ENCODE measurements at places on chromosomes 1 and 21.
A peak's percentile ranks its signal among the peaks of the same experiment; 100 is the strongest.

- DNase-seq: peak; percentile 90
Observed at GRCh38 chr1:155320661-155321617, at the start of gene RUSC1. RUSC1 (plus strand) TSS chr1:155320894; CDS start chr1:155321774, 880 bp downstream.

GRCh38 chr1:186782791-186783190 lies 46.0 kb upstream of the PLA2G4A start:
- no peak for DNase-seq

GRCh38 chr1:30888391-30888790 lies 20.2 kb downstream of the SDC3 start:
- no peak for DNase-seq

GRCh38 chr1:155466996-155467395 lies 95.6 kb downstream of the ASH1L start:
- DNase-seq: no peak

GRCh38 chr1:82391712-82392111 lies 591.0 kb downstream of the ADGRL2 start:
- no peak for DNase-seq

- DNase-seq: no peak
Observed at GRCh38 chr1:43743206-43743605, 35.9 kb downstream of the ST3GAL3 start.

DNA sequence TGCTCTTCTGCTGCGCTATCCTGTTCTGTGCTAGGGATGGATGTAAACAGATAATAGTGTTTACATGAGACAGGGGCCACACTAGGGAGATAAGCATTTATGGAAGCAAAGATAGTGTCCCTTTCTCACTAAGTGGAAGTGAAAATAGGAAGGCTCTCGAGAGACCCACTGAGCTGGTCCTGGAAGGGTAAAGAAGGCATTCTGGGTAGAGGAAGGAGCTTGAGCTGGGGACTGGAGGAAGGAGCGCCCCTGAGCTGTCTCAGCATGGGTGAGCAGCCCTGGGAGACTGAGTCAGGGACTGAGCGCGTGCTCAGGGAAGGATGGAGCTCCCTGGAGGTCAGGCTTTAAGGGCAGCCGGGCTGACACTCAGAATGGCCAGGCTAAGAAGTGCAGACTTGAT lies 93.3 kb downstream of the IGSF21 start:
- DNase-seq: no peak

- no peak for DNase-seq
Observed at GRCh38 chr1:215160351-215160750, 77.8 kb downstream of the KCNK2 start.

GRCh38 chr1:154325583-154326545 lies 539 bp downstream of the ATP8B2 start:
- peak; percentile 92 for DNase-seq

DNA sequence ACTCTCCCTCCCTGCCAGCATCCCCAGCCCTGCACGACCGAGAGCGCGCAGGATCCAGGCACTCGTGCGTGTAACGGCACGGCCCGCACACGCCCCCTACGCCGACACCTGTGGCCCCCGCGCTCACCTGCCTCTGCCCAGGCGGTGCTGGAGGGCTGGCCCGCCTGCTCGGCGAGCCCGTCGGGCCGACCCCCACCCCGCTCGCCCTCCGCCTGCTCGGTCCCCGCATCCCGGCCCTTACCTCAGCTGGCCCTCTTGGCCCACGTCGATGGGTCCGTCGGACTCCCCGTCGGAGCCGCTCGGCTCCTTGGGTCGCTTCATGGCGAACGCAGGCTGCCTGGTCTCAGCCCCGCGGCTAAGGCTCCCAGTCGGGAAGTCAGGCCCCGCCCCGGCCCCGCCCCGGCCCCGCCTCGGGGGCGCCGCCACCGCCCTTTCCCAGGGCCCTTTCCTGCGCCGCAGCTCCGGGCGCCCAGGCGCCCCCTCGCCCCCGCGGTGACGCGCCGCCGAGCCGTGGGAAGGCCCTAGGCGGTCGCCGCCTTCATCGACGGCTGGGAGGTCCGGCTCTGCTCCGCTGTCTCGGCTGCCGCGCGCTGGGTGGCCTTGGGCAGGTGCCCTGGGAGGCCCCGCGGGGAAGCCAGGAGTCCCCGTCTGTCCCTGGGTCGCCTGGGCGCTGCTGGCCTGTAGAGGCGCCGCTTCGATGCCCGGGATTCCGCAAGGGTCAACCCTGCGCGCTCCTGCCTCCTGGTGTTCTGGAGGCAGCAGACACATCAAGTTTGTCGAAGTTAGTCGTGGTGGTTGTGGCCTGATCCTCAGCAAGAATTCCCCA lies at the start of gene HEYL:
HEYL (minus strand) TSS at position 339 of the 826 bp plus-strand sequence; CDS start at position 321, 18 bp downstream.
- peak; percentile 91 for DNase-seq

DNA sequence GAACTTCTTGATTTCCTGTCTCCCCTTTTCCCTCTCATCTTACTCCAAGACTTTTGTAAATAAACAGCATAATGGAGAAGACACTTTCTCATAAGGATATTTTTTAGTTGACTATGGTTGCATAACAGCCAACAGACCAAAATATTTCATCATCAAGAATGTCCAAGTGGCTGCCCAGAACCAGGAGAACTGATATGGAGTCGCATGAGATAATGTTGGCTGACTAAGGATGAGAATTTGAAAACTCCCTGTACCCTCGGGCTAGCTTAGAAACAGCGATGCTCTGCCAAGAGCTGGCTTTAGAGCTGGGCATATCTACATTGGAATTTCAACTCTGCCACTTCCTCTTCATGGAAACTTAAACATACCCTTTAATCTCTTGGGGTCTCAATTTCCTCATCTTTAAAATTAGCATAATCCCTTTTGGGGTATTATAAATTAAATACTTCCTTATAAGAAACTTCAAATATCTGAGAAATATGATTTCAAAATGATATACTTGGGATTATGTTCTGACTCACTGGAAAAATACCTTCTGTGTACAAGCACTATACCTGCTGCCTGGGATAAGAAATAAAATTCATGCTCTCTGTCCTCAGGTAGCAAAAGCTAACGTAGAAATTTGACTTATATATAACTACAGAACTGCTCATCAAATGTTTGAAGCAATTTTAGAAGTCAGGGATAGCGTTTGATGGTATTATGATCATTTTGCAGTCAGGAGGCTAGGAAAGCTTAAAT lies 777.3 kb downstream of the LTN1 start:
- DNase-seq: no peak

- no peak for DNase-seq
Observed at GRCh38 chr21:28358170-28358569, 634.5 kb downstream of the LTN1 start.

GRCh38 chr1:111212634-111213335 lies 12.3 kb upstream of the DENND2D start:
- DNase-seq: no peak

DNA sequence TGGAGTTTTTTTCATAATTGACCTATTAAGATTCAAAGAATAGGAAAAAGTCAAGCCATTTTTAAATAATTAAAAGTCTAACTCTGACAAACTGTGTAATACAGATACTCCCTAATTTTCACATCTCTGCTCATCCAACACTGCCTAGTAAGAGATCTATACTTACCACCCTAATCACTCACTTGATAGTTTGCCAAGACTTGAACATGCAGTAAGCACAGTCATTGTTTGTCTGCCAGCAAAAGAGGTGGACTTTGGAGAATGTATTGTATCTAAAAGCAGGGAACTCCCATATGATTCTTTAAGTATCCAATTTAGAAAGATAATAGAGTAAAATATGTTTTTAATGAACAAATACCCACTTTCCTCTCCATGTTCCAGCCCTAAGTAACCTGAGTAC lies 15.5 kb downstream of the TMEM59 start:
- no peak for DNase-seq

DNA sequence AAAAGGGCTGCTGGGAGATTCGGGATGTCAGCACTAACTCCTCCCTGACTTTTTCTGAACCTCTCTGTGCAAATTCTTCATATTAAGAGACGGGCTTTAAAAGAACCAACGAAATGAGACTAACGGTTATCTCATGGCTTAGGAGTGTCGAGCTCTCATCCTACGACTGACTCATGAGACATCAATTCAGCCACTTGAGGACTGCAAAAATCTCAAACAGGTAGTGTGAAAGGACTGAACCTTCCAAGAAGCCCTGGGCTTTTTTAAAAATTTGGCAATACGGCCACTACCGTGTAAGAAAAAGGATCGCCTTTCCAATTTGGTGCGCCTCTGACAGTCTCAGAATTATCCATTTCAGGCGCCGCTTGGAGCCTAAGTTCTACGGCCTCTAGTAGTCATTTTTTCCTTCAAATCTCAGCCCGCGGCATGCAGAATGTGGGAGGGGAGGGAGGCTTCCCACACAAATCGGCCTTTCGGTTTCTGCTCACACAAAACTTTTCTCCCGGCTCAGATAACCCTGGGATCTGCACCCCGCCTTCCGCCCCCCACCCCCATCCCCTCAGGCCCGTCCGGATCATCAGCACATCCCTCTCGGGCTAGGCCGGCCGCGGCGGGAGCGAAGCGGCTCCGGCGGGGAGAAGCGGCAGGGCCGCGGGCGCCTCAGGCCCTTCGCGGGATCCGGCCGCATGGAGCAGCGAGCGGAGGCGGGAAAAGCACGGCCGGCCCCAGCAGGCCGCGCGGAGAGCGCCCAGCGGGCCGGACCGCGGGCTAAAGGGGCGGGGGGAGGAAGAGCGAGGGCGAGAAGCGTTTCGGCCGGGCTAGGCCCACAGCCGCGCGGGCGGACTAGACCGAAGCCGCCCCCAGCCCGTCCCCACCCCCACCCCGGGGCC lies 618 bp downstream of the HNRNPR start:
- DNase-seq: peak; percentile 80
